ENCODE measurements at places on chromosomes 4 and X.
A peak's percentile ranks its signal among the peaks of the same experiment; 100 is the strongest.

DNA sequence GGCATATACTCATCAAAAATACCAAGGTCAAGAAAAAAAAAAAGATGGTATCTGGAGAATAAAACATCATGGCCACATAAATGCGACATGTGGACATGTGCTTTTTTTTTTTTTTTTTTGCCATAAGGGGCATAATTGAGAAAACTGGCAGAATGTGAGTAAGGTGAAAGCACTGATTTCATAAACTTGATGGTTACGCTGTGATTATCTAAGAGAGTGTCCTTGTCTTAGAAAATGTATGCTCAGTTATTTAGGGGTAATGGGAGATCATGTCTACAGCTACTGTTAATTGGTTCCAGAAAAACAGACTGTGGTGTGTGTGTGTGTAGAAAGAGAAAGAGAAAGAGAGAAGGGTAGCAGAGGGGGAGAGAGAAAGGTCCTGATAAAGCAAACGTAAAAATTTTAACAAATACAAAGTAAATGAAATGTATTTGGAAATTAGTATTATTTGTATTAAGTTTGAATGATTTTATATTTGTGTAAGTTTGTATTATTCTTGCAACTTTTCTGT is 8.1 kb downstream of the DNAJB14 start:
- DNase-seq: no peak

DNA sequence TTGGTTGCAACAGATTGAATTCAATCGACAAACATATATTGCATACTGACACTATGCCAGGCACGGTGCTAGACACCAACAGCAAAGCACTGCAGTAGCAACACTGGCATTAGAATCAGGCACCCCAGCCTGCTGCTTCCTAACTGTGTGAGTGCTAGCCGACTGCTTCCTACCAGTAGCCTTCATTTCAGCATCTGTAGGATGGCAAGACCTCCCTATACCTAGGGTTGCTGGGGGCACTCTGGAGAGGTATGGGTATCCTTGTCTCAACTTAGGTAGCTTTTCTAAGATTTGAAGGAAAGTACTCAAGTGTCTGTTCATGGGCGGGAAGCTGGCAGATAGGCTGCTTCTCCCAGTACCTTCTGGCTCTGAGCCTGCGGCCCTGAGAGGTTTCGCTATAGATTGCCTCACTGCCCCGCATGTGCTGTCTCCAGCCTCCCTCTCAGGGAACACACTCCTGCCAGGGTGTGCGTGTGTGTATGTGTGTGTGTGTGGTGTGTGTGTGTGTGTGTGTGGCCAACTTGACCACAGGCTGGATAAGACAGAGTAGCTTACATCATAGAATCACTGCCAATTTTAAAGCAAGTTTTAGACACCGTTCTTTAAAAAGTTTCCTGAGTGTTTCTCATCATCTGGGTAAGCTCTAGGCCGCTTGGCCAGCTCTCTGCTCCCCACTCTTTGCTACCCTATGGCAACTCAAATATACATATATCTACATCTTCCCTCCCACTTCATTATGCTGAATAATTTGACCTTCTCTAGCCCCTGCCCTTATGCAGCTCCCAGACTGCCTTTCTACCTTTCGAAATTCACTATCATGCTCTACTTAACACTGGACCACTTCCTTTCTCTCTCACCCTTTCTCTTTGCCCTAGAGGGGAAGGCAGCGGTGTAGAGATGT is 97.0 kb upstream of the PJA1 start:
- DNase-seq: peak; percentile 83

- peak; percentile 92 for DNase-seq
Measured at GRCh38 chr4:122772311-122772710, 39.8 kb downstream of the BBS12 start.

DNA sequence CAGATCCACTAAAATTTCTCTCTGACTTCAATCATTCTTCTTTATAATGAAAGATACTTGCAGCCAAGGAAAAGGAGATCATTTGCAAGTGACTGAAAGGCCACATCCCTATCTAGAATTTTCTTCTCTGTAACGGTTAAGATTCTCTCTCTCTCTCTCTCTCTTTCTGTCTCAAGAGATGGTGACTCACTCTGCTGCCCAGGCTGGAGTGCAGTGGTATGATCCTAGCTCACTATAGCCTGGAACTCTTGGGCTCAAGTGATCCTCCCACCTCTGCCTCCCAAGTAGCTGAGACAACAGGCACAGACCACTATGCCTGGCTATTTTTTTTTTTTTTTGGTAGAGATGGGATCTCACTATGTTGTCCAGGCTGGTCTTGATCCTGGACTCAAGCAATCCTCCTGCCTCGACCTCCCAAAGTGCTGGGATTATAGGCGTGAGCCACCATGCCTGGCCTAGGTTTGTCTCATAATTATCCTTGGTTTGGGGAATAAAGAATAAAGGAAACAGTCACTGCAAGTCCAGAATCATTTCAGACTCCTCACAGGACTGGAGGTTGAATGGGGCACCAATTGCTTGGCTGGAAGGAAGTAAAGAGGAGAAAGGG is 33.3 kb upstream of the GALNT7 start:
- peak; percentile 78 for DNase-seq

- peak; percentile 30 for DNase-seq
Measured at GRCh38 chrX:40260146-40260747, 162.5 kb upstream of the BCOR start.

DNA sequence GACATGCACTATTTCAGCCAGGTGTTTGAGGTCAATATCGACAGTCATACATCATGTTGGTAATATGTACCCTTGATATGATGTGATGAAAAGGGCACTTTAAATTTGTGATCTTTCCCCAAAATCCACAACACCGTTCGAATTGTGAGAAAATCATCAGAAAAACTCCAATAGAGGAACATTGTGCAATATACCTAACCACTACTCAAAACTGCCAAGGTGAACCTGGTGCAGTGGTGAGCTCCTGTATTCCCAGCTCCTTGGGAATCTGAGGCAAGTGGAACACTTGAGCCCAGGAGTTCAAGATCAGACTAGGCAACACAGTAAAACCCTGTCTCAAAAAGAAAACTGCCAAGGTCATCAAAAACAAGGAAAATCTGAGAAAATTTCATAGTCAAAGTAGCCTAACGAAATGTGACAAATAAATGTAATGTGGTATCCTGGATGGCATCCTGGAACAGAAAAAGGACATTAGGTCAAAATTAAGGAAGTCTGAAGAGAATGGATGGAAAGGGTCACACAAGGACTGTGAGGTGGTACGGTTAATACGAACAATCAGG is 55.6 kb upstream of the LSM6 start:
- DNase-seq: no peak

- peak; percentile 42 for DNase-seq
Measured at GRCh38 chr4:143586080-143586479, 72.6 kb downstream of the SMARCA5 start.

GRCh38 chr4:126973201-126973600 is 659.6 kb upstream of the INTU start:
- DNase-seq: peak; percentile 9

DNA sequence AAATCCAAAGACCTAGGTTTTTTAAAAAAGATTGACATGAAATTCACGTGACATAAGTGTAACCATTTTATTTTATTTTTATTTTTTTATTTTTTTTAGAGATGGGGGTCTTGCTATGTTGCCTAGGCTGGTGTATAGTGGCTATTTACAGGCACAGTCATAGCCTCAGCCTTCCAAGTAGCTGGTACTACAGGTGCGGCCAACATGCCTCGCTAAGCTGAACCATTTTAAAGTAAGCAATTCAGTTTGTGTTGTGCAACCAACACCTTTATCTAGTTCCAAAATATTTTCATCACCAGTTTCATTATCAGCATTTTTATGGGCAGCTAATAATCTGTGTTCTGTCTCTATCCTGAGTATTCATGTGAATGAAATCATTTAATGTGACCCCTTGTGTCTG is 107.5 kb upstream of the ENPEP start:
- DNase-seq: no peak

GRCh38 chr4:81207828-81208227 is 7.2 kb downstream of the PRKG2 start:
- DNase-seq: peak; percentile 89

GRCh38 chr4:139282721-139283075 is 2.7 kb upstream of the MGARP start:
- no peak for DNase-seq

DNA sequence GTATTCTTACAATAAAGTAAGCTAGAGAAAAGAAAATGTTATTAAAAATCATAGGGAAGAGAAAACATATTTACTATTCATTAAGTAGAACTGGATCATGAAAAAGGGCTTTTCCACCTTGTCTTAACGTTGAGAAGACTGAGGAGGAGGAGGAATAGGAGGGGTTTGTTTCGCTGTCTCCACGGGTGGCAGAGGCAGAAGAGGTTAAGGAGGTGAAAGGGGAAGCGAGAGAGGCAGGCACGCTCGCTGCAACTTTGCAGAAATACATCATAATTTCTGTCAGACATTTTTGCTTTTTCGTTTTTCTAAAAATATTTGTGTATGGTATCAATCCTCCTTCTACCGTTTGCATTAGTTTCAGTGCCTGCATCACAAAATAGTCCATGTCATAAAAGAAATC is 2375.1 kb upstream of the AGA start:
- no peak for DNase-seq

- DNase-seq: no peak
Measured at GRCh38 chr4:99059550-99059949, 29.0 kb downstream of the ADH5 start.

DNA sequence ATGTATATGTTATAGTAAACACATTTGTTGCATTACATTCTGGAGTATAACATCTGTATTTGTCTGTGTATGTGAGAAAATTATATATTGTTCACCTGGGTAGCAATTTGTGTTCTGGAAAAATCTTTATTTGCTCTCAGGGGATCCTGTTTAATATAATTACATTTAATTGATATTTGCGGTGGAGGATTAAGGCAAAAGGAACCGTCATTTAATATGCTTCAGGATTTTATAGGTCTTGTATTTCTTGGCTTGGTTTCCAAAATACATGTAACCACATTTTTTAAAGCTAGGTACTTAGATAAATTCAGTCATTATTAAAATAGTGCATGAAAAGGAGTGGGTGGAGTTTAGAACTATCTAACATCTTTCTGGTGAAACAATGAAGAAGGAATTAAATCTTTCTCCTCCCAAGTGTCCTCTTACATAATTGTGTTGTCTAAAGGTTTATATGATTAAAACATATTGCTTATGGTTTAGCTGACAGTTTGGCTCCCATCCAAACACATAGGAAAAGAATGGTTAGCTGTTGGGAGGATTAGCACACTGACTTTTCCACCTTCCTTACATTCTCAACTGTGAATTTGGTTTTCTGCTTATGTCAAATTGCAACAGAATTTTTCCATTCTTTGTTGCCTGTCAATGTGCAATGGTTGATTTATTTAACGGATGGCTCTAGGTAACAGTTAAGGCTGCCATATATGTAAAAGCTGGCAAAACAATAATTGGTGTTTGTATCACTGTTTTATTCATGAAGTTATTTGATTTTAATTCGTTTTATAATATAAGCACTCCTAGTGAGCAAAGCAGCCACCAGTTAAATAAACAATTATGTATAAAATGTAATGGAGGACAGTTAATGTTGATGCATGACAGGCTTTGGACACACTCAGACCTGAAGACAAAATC is 250.8 kb upstream of the SFRP2 start:
- DNase-seq: no peak

DNA sequence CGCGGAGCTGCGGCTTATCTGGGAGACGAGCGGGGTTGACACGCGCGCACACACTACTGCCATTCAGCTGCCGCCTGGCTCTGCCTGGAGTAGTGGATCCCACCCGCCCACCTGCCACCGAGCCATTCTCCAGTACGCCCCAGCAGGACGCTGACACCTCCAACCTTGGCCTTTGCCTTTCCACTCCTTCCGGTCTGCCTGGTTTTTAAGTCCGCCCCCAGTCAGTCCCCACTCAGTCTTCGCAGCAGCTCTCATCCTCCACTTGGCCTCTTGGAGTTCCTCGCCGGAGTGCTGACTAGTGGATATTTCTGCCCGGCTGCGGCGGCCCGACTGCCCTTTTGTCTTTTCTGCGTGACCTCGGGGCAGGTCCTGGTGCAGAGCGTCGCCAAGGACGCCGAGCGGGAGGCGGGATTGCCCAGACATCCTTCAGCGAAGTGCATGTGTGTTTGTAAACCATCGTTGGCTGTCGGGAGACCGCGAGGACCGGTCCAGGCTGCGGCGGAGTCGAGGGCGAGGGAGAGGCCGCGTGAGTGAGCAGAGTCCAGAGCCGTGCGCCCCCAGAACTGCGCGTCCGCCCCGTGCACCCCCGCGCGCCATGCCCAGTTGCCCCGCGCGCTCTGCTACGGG is 1.1 kb downstream of the SLIT2 start:
- peak; percentile 53 for DNase-seq

DNA sequence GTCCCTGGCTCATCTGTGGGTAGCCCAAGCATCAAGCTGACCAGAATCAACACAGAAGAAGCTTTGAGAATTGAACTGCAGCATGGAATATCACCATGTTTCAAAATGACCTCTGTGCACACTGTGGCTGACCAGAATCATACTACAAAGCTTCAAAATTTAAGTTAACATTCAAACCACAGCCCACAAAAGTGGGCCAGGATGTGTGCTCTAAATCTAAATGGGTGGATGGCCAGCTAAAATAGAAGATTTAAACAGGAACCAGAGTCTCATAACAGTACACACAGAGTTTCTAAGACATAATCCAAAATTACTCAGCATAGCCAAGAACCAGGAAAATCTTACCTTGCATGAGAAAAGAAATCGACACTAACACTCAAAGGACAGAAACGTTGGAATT is 46.1 kb downstream of the KLF3 start:
- DNase-seq: no peak

GRCh38 chr4:159003420-159004253 is 99.2 kb upstream of the RAPGEF2 start:
- DNase-seq: no peak

DNA sequence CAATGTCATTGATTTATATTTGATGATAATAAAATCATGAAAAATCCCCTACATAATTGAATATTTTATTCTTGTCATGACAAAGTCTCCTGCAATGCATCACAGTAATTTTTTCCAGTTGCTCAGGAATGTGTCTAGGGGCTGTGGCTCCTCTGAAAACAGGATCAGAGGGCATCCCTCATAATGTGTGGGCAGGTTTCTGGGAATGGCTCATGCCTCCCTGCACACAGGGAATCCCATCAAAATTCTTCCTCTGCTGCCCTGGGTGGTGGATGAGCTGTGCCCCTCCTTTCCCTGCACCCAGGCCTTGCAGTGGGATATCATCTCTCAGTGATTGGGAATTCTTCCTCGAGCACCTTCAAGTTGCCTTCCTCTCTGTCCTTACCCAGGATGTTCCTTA is 20.4 kb upstream of the PUDP start:
- DNase-seq: no peak

- DNase-seq: no peak
Measured at GRCh38 chr4:101921370-101921769, 130.8 kb downstream of the BANK1 start.

DNA sequence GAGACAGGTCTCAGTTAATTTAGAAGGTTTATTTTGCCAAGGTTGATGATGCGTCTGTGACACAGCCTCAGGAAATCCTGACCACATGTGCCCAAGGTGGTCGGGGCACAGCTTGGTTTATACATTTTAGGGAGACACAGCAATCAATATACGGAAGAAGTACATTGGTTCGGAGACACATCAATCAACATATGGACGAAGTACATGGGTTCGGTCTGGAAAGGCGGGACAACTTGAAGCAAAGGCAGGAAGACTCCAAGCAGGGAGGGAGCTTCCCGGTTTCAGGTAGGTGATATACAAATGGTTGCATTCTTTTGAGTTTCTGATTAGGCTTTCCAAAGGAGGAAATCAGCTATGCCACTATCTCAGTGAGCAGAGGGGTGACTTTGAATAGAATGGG is 225.2 kb upstream of the ZFP42 start:
- DNase-seq: no peak

- peak; percentile 69 for DNase-seq
Measured at GRCh38 chr4:169619518-169619957, 840 bp upstream of the CLCN3 start.

All from cardiac fibroblast (primary cell).